CD4-positive, alpha-beta T cell treated with Interferon gamma for 1 hour (primary cell): ENCODE measurements at places on chromosomes 7 and 10.

GRCh38 chr7:115056019-115056418 lies 134.1 kb downstream of the MDFIC start:
- no peak for DNase-seq

GRCh38 chr10:47300429-47300931 lies 483 bp downstream of the GDF10 start:
- DNase-seq: no peak

GRCh38 chr7:39172137-39172536 lies 194.4 kb downstream of the POU6F2 start:
- no peak for DNase-seq

GRCh38 chr10:125828311-125828710 lies 5.0 kb downstream of the BCCIP start:
- DNase-seq: no peak

GRCh38 chr7:67019562-67020390 lies 23.1 kb downstream of the TYW1 start:
- no peak for DNase-seq

DNA sequence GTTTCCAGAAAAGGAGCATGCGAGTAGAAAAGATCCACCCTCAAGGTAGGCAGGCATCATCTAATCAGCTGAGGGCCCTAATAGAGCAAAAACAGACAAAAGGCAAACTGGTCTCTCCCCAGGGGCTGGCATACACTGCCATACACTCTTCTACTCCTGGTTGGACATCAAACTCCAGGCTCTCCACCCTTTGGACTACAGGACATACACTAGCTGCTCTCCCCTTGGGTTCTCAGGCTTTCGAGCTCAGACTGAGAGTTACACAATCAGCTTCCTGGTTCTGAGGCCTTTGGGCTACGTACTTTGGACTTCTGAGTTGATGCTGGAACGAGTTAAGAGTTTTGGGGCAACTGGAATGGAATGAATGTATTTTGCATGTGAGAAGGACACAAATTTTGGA lies 50.9 kb upstream of the TM9SF3 start:
- DNase-seq: no peak

DNA sequence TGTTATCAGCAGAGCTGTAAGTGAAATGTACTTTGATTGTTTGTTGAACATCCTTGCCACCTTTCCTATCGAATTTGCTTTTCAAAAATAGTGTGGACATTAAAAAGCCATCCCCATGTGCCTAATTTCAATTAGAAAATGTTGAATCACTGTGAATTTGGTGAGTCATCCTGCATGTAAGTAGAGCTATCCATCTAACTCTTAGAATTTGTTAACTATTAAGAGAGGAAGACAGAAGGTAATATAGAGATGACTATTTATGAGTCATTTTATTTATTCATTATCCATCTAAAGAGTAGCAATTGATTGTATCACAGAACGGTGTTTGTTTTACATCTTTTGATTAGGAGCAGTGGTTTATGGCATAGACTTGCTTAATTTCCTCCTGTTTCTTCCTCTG lies 154.7 kb downstream of the MGMT start:
- no peak for DNase-seq

- DNase-seq: no peak
Measured at GRCh38 chr7:133545618-133546017, 292.7 kb downstream of the EXOC4 start.

- no peak for DNase-seq
Measured at GRCh38 chr7:102991540-102992214, 78.9 kb downstream of the LRRC17 start.

GRCh38 chr7:53811555-53812079 lies 730.6 kb upstream of the VSTM2A start:
- DNase-seq: no peak

DNA sequence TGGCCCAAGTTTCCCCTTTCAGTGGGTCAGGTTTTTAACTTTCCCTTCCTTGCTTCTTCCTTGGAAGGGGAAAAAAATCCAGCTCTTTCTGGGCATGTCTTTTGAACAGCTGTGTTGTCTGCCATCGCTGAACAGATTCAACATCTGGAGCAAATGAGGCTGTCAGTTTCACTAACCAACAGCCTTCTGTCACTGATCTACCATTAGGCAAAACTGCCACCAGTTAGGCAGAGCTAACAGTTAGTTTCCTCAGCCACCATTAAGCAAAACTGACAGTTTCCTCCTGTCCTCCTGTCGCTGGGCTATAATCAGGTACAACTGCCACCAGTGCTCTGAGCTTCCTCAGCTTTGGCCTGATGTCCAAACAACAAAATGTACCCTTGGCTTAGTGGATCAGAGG lies 81.9 kb downstream of the NPTX2 start:
- no peak for DNase-seq

DNA sequence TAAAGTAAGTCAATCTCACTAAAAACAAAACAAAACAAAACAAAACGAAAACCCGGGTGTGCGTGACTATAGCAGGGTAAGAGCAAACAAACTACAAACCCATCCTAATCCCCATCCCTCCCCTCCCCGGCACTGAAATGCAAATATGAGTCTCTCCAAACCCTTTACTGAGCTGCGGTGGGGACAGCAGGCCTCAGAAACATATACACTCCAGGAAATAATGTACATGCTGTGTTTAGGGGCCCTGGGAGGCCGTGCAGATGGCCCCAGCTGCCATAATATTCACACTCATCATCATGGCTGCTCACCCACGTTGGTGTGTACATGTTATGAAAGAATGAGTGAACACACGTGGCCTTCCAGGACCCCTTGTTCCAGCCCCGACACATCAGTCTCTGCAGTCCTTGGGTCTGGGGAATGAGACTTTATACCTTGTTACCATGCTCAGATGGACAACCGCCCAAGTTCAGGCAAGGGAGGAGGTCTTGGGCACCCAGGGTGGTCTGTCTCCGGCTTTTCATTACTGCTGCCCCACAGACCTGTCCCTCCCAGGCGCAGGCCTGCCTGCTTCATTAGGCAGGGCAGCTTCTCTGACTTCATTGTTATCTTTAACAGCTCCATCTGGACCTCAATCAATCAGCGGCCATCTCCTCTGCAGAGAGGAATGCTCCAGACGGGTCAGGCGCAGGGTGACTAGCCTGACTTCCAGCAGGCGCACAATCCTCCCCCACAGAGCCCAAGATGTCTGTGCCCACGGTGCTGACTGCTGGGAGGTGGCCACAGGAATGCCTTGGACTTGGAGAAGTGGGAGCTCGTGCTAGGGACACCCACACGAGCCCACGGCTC lies 20.6 kb downstream of the HSPA12A start:
- no peak for DNase-seq

DNA sequence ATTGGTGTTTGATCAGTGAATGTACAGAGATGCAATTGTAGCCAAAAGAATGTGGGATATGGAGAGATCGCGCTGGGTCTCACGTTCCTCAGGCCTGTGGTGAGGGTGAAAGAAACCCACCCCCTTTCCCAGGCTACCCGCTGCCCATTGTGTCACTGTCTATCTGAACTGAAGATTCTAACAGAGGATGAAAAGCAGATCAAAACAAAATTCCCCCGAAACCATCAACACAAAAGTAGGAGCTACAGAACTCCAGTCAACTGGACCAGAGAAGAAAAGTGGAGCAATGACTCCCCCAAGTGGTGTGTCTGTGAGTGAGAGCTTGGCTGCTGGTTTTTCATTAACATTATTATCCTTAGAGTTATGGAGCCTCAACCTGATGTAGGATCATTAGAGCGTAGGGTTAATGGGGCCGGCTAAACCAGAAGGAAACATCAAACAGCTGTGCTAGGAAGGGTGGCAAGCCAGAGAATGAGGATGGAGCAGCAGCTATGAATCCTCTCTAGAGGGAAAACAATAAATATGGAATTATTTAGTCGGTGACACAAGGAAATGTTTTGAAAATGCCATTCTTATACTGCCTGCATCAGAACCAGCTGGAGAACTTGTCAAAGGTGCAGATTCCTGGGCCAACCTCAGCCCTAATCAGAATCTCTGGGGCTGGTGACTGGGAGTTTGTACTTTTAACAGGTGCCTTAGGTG lies 38.3 kb downstream of the AKR1B1 start:
- DNase-seq: no peak
